HL-60 (cell line): ENCODE measurements at places on chromosomes 3 and 15.

DNA sequence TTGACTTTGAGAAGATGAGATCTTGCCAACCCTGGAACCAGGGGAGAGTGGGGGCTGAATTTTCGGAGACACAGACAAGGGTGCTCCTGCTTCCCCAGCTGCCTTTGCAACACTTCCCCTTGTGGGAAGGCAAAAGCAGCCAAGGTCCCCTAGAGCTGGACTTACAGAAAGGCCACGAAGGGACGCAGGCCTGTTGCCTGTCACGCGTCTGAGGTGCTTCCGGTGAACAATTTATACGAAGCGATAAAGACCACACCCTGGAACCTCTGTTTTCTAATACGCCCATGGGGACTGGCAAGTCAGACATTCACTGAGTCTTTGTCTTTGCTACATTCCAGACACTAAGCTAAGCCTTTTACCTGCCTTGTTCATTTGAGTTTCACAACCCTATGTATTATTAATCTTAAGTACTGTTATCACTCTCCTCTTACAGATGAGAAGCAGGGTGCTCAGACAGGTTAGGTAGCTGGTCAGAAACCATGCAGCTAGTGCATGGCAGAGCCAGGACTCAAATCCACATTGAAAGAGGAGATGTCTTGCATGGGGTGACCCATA is 13.2 kb downstream of the MEGF11 start:
- peak; percentile 20 for DNase-seq

- DNase-seq: no peak
Observed at GRCh38 chr3:129184396-129184657, 631 bp upstream of the CNBP start.

GRCh38 chr3:128569756-128570155 is 76.8 kb upstream of the GATA2 start:
- no peak for DNase-seq

DNA sequence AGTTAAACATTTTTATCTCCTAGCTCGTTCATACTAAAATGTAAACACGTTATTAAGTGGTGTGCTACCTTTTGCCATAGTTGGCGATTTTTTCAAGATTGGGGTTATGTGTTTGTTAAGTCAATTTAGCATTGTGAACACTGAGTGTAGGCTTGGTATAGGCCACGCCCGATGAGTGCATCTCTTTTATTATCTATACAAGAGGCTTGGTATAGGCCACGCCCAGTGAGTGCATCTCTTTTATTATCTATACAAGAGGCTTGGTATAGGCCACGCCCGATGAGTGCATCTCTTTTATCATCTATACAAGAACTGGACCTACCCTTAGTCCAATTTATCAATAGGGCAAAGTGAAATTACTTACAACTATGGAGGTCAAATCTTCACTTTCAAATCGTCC is 70.4 kb downstream of the NIPA2 start:
- DNase-seq: no peak

DNA sequence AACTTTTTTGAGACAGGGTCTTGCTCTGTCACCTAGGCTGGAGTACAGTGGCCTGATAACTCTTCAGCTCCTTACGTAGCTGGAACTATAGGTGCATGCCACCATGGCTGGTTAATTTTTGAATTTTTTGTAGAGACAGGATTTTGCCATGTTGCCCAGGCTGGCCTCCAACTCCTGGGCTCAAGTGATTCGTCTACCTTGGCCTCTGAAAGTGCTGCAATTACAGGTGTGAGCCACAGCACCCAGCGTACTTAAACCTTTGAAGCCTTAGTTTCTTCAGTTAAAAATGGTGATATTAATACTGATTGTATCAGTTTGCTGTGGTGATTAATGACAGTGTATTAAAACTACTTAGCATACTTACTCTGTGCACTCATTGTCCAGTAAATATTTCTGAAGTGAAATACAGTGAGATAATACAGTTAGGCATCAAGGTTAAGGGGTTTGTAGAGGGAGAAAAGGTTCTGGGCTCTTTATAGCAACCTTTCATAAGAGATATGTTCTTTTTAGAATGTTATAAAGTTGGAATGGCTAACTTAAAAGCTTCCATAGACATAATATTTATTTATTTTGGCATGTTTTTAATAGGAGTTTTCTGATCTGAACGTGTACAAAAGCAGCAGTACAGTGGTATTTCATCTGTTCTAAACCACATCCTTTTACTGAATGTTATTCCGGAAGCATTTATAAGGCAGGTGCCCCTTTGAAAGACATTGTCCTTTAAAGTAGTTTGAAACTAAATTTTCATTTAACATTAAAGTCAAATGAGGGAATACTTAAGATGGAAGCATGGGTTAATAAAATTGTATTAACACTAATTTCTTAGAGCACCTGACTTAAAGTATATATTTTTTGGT is 23.6 kb downstream of the NCK1 start:
- DNase-seq: no peak

GRCh38 chr3:171237009-171237385 is 210.5 kb upstream of the SLC2A2 start:
- no peak for DNase-seq

DNA sequence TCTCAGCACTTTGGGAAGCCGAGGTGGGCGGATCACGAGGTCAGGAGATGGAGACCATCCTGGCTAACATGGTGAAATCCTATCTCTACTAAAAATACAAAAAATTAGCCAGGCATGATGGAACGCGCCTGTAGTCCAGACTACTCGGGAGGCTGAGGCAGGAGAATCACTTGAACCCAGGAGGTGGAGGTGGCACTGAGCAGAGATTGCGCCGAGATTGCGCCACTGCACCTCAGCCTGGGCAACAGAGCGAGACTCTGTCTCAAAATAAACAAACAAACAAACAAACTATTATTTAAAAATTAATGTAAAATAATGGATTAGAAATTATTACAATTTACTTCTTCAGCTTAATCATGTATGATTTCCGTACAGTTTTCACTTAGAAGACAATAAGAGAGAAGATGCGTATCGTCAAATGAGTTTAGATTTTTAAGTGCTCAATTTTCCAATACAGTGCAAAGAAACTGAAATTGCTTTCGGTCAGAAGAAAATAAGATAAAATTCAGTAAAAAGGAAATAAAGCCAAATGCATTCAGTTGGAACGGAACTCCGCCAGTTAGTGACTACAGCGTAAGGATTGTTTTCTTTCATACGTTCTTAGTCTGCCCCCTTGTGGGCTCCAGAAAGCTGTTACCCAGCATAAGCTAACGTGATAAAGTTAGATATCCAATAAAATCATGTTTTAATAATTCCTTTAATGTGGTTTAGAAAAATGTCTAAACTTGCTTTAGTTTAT is 24.8 kb downstream of the AADAC start:
- DNase-seq: peak; percentile 73

- no peak for DNase-seq
Observed at GRCh38 chr15:60751985-60752952, 273.3 kb upstream of the ICE2 start.

DNA sequence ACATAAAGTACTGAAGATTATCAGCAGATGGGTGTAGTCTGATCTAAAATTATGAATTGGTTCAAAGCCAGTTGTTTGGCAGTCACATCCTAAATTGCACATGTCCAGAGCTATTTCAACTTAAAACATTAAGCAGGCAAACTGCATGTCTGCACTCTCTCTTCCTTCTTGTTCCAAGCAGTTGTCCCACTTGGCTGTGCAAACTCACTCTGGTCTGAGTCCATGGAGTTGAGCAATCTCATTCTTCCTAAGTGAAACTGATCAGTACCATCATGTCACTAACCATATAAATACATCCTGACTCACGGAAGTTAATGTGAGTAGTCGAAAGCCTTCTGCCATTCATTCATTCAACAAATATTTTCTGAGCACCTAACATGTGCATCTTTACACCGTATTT is 353.0 kb downstream of the ROBO1 start:
- no peak for DNase-seq

- DNase-seq: no peak
Observed at GRCh38 chr3:108822123-108822897, at the start of gene TRAT1. Gene TRAT1, plus strand, starts transcription at chr3:108822786. Its CDS starts 142 bp downstream, at chr3:108822928.

GRCh38 chr15:61598655-61599054 is 369.6 kb upstream of the RORA start:
- no peak for DNase-seq

- no peak for DNase-seq
Observed at GRCh38 chr3:18827664-18828063, 320.6 kb upstream of the KCNH8 start.

GRCh38 chr15:90481023-90481422 is 48.7 kb upstream of the CRTC3 start:
- DNase-seq: peak; percentile 85

- DNase-seq: no peak
Observed at GRCh38 chr3:9501226-9501625, 52.4 kb downstream of the LHFPL4 start.

- no peak for DNase-seq
Observed at GRCh38 chr3:3178498-3179328, 778 bp downstream of the CRBN start.

GRCh38 chr3:105322570-105323273 is 44.0 kb upstream of the ALCAM start:
- DNase-seq: no peak

- DNase-seq: no peak
Observed at GRCh38 chr3:98986073-98986472, 84.6 kb upstream of the DCBLD2 start.

GRCh38 chr15:91717811-91718210 is 135.7 kb upstream of the SLCO3A1 start:
- no peak for DNase-seq

DNA sequence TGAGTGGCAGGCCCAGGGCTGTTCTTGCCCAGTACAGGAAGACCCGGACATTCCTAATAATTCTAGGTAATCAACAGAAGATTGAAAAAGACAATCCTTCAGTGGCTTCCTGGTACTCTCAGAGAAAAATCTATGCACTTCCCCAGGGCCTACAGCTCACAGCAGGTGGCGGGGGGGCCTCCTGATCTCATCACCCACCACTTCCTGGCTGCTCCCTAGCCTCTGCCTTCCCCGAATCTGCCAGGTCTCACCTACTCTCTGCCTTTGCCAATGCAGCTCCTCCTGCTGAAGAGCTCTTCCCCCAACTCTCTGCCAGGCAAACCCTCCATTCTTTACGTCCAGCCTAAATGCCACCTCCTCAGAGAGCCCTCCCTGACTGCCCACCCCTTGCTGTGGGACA is 37.5 kb downstream of the EHD4 start:
- DNase-seq: no peak

GRCh38 chr3:14391033-14391432 is 11.4 kb upstream of the SLC6A6 start:
- no peak for DNase-seq

DNA sequence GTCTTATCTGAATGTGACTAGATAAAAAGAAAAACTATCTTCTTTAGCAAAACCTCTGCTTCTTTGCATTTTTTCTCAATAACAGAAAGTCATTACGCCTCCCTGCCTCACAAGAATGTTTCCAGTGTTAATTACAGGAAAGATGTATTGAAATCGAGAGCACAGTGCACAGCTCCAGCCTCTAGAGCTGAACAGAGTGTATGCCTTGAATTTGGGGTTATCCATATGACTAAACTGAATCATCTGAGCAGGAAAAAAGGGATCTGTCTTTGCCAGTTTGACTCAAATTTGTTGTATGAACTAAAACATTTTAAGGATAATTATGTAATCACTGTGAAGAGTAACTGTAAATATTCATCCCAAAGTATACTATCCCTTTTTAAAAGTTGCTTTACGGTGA is 149.1 kb upstream of the CGNL1 start:
- no peak for DNase-seq

DNA sequence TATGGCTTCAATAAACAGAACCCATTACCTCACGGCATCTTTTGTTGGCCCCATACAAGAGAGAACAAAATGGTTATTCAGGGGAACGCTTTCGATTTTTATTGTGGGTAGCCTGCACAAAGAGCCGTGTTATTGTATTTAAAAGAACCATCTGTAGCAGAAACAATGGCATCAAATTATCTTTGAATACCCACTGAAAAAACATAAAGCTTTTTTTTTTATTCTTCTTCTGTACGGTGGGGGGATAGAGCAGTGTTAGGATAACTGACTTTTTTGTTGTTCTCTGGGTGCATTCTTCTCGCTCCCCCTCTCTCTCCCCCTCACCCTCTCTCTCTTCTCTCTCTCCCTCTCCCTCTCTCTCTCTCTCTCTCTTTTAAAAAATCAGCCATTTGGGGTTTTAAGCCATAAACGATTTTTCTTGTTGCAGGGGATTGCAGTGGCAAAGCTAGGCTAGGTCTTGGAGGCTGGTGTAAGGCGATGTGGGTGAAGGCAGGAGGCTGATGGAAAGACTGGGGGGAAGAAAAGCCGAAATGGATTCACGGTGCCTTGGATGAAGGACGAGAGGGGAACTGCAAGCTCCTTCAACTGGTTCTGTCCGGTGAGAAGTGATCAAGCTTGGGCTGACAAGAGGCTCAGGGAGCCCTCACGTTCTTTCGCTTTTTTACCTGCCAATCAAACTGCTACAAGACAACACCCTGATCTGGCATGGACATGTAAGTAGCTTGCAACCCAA is 12.4 kb upstream of the SOX2 start:
- DNase-seq: no peak

DNA sequence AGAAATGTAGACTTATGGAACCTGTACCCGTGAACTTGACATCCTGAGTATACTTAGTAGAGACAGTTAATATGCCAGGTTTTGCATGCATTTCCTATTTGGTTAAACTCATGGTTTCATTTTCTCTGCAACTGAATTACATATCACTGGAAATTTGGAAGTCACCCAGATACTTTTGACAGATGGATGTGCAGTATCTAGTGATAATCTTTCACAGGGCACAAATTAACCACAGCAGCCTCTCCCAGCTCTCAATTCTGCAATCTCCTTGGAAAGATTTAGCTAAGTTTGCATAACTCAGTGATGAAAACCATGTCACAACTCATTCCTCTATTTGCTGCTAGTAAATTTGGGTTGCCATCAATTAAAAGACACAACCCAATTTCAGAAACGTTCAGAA is 162.3 kb upstream of the TPM1 start:
- DNase-seq: no peak

GRCh38 chr3:107752202-107752990 is 229.6 kb downstream of the BBX start:
- DNase-seq: no peak

- DNase-seq: no peak
Observed at GRCh38 chr15:60651734-60652141, 172.8 kb upstream of the ICE2 start.

DNA sequence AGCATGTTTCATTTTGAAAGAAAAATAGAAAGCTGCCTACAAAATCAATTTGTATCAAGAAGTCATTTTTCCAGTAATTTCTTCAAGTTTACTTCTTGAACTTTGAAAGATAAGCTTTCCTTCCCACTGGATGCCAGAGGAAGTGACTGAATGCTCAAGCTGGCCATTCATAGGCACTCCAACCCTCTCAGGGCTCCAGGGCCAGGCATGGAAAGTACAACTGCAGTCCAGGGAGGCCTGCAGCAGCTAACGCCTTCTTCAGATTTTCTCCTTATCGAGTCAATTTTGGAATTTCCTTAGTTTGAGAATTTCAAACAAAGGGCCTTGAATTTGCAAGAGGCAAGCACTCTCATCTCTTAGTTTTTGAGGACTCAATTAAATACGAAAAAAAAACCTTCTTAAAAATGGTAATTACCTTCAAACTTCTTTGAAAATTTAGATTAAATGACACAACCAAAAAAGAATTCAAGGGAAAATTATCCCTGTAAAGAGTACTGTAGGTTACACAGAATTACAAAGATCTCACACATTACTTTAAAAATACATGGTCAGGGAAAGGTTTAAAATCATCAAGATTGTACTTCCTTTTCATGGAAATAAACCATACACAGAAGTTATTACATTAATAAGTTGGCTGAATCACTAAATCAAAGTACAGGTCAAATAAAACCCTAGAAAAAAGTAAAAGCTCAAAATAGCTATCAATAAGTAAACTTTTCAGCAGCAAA is 2.5 kb downstream of the UBP1 start:
- DNase-seq: no peak

- no peak for DNase-seq
Observed at GRCh38 chr3:179179256-179179655, 31.1 kb downstream of the PIK3CA start.

GRCh38 chr3:64405211-64405835 is 180.1 kb upstream of the PRICKLE2 start:
- no peak for DNase-seq
